Right kidney (tissue), 9 donors: ENCODE measurements at places on chromosomes 2 and 18.
A peak's percentile ranks its signal among the peaks of the same experiment; 100 is the strongest.

- no peak for DNase-seq
Measured at GRCh38 chr2:237895544-237896506, 36.4 kb downstream of the RAMP1 start.

GRCh38 chr18:49884959-49885358 lies 71.6 kb upstream of the ACAA2 start:
- DNase-seq: no peak

DNA sequence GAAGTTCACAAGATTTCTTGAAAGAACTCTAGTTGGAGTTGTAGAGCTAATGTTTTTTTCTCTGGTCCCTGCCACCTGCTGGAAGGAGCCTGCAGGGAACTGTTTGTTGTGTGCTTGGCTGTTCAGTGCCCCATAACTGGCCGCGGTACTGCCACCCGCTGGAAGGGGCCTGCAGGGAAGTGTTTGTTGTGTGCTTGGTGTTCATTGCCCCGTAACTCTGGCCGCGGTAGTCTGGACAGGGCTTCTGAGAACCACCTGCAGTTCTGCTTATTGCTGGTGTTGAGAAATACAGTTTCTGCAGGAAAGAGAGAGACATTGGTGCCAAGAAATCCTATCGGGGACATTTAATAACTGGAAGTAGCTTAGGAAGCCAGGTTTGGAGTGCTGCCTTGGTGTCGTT lies 58.1 kb downstream of the AGAP1 start:
- DNase-seq: no peak

GRCh38 chr18:39414009-39414700 lies 1848.6 kb upstream of the CELF4 start:
- no peak for DNase-seq

DNA sequence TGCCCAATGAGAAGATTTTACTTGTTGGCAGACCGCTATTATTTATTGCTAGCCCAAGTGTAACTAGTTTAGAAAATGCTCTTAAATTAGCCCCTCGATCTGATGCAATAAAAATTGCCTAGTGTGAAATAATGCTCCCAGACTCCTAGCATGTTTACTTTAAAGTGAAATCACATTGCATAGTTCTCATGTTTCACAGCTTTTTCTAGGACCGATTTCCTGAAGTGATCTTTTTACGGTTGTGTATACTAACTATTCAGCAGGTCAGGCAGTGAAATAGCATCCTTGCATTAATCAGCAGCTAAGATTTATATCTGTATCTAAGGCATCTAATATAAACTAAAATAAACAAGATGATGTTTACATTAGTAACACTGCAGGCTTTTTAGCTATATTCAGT lies 52.4 kb downstream of the PMS1 start:
- peak; percentile 19 for DNase-seq
